ENCODE measurements at places on chromosomes 4 and X.

- peak; percentile 4 for DNase-seq
These were observed 881.6 kb downstream of the PCDH18 start for GRCh38 chr4:136650541-136651277.

- no peak for DNase-seq
These were observed 268.2 kb upstream of the TEX13A start for GRCh38 chrX:105488716-105489115.

GRCh38 chr4:70183168-70183939 lies 12.2 kb upstream of the ODAM start:
- DNase-seq: peak; percentile 21

DNA sequence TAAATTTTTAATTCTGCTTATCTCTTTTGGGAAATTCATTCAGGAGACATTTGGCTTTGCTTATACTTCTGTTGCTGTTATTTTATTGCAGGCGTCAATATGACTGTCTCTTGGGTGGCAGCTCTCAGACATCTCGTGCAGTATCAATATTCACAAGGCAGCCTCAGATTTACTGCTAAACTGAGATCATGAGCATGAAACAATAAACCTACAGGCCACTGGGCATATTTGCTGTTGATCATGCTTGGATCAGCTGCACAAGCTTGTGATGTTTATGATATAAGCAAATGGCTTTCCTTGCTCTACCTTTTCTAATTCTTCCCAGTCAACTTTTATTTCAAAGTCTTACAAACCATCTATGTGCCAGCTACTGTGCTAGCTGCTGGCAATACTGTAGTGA lies 39.2 kb downstream of the TSPAN5 start:
- peak; percentile 32 for DNase-seq

DNA sequence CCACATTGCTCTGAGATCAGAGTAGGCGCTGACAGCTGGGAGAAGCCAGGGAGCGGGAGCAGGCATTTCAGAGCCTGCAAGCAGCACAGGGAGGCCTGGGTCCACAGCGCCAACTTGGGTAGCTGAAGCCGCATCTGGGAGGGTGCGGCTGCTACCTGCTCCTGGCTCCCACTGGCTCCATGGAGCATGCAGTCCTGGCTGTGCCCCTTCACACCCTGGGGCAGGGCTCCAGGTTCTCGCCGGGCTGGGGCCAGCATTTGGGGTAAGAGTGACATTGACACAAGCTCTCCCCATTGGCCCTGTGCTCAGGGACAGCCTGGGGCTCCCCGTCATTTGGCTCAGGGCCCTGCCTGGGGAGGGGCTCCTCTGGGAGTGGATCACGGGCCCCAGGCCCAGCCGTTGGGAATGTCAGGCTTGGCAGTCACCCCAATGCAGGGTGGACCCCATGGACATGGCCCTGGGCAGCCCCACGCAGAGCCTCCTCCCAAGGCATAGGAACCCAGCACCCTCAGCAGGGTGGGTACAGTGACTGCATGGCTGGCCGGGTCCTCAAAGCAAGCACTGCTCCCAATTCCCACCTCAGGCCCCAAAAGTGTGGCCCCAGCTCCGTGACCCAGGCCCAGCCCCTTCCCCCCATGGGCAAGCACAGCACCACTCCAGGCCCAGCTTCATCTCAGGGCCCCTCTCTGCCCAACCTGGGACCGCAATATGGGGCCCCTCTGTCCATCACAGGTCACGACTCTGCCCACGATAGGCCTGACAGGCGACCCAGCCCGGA lies 82.4 kb downstream of the PRDM5 start:
- no peak for DNase-seq

DNA sequence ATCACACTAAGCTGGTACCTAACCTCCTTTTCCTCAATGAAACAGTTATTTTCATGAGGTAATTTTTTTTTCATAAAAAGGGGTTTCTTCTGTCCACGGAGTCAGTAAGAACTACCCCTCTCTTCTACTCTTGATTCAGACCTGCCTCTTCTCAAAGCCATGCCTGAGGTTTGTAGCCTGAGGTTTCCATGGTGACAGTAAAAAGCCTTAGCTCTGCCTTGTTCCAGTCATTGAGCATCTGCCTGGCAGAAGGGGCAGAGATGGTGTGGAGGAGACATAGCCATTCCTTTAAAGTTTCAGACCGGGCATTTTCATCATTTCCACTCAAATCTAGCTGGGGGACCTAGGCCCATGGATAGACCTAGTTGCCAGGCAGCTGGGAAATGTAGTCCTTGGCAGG lies 135.5 kb downstream of the REPS2 start:
- DNase-seq: no peak

DNA sequence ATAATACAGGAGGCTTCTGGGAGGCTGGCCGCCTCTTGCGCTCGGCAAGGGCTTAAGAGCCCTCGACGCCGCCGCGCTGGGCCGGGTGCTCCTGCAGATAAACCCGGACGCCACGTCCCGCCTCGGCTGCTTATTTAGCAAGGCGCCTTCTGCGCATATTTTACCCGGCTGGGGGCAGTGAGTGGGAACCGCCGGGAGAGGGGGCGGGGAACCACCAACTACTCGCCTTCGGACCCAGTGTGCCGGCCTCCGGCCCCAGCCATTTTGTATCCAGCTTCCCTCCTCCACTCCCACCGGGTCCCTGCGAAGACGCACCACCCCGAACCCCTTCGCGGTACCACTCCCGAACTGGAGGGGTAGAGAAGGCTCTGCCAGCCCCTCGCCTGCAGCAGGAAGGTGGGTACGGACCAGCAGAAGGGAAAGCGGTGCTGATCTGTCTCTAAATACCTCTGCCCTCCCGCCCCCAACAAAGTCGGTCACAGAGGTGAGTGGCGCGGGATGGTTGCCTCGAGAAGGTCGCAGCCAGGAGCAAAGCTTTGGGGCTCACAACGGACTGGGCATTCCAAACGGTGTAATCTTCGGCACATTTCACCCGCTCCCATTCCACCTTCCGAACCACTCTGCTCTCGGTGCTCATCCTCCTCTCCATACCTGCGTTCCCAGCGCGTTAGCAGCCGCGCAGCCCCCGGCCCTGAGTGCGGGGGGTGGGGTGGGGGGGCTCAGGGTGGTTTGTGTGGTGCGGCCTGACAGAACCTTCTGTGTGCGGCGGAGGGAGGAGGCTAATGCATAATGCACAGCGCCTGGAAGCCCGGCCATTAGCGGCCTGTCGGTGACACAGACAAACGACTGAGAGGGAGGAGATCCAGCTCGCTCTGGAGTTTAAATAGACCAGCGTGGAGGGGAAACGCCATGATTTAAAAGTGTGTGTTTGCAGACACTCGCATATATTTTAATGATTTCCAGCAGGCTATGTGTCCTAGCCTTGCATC lies 4.9 kb upstream of the BCOR start:
- DNase-seq: no peak

- DNase-seq: no peak
These were observed 28.1 kb upstream of the HPSE start for GRCh38 chr4:83362492-83363329.

- no peak for DNase-seq
These were observed 8.2 kb downstream of the KLHL4 start for GRCh38 chrX:87525771-87526229.

GRCh38 chr4:95363966-95364365 lies 184.8 kb downstream of the UNC5C start:
- DNase-seq: no peak

DNA sequence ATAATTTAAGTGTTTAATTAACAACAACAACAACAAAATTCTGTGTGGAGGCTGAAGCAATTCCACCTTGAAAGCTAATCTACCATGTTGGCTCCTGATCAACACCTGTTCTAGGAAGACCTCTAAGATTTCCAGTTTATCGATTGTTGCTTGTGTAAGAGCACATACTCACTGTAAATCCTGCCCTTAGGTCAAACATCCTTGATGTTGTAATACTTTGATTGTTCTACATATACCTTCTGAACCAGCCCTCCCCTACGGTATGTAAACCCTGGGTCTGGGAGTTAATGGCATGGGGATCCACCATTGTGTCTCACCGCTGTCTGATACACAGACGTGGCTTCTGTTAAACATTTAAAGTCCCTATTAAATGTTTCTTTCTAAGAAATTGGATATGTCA lies 73.2 kb downstream of the RASL11B start:
- DNase-seq: no peak
